ENCODE measurements at places on chromosomes 2 and 18.

- DNase-seq: no peak
Measured at GRCh38 chr18:9091066-9091476, 11.4 kb upstream of the NDUFV2 start.

- no peak for DNase-seq
Measured at GRCh38 chr2:138708682-138709241, 71.4 kb downstream of the NXPH2 start.

DNA sequence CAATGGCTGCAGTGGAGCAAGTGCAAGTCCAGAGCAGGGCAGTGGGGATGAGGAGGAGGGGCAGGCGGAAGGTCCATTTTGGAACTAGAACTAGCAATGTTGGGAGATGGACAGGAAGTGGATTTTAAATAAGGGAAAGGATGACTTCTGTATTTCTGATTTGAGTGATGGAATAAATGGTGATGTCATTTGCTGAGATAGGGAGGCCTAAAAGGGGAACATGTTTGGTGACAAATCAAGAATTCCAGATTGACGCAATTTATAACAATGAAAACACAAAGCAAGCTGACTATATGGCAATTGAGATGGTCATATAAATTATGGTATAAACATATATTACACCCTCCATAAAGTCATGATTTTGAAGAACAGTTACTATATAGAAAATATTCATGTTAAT, 209.3 kb downstream of the SS18 start:
- DNase-seq: no peak

DNA sequence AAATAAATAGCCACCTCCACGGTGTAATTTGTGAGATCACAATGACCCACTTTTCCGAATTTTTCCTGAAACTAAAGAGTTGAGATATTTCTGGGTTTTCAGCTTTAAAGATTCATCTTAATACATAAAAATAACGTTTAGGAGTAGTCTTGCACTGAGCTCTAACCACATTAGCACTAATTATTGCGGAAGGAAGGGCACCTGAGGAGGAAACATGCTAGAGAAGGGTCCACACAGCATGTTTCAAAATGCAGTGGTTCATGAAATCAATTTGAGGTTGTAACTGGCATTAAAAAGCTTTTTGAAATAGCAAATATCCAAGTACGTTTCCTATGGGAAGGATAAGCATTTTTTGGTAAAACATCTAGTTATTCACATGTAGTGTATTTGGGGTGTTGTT, 8.4 kb downstream of the INPP4A start:
- DNase-seq: no peak

- DNase-seq: no peak
Measured at GRCh38 chr2:237201461-237202287, 116.0 kb downstream of the COPS8 start.

GRCh38 chr2:192735447-192735846, 540.7 kb upstream of the TMEFF2 start:
- no peak for DNase-seq

DNA sequence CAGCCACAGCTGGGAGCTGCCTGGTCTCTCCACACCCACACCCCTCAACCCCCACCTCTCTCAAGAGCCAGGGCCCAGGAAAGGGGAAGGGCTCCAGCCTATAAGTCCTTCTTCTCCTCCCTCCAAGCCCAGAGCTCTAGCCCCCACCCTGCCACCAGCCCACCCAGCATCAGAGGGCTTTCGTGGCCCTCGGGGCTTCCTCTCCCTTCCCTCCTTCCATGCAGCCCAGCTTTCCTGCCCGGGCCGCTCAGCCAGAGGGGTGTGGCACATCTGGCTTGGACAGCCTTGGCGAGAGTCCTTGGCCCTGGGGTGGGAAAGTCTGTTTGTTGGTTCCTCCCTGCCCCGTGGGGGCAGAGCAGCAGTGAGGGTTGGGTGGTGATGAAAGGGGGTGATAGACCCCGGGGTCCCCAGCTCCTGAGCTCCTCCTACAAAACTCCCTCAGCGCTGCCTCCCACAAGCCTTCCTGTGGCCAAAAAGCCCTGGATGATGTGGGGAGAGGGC, 7.0 kb downstream of the TNS1 start:
- no peak for DNase-seq

- no peak for DNase-seq
Measured at GRCh38 chr18:38695559-38696280, 1130.1 kb upstream of the CELF4 start.

DNA sequence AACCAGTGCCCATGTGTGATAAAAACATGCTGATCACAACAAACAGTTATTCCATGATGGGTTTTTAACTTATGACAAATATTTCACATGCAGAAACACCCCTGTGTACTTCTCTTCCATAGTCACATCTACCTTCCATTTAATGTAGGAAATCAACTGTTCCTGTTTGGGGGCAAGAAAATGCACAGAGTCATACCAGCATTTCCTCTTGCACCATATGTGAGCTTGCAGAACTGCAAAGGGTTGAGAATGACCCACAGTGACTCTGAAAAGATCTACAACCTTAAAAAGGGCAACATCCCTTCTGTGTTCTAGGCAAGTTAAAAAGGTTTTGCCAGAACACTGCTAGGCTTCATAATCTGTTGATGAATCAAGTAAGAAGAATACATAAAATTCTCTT, 9.9 kb downstream of the BMP10 start:
- DNase-seq: no peak

Measured in NCI-H187 (cell line).